ENCODE measurements at places on chromosomes 2 and 18.

GRCh38 chr2:61841286-61841685, 12.6 kb downstream of the FAM161A start:
- DNase-seq, result no peak

GRCh38 chr2:240925191-240925567, 19.0 kb downstream of the CROCC2 start:
- DNase-seq, result no peak

DNA sequence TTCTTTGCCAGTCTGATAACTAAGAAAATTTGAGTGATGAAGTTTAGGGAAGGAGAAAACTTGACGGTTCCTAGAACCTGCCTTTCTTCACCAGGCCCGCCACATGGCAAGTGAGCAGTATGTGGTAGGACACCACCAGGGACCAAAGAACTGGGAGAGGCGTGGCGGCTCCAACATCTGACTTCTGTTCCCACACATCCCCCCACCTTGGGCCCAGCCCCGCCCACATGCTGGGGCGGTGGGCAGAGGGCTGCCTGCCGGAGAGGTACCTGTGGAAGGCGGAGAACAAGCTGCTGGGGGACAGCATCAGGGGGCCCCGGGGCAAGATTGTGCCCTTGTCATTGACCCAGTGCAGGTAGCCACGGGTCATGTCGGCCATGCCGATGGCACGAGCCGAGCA, 75.0 kb downstream of the EMILIN2 start:
- DNase-seq, result no peak

GRCh38 chr2:197309691-197310231, 819 bp downstream of the ANKRD44 start:
- DNase-seq, result peak; percentile 12

- no peak for DNase-seq
Observed at GRCh38 chr2:105439141-105439540, 40.3 kb upstream of the FHL2 start.

- no peak for DNase-seq
Observed at GRCh38 chr2:109243526-109244303, 114.7 kb downstream of the SH3RF3 start.

- DNase-seq, result no peak
Observed at GRCh38 chr2:68248361-68248760, 4.0 kb downstream of the PPP3R1 start.

DNA sequence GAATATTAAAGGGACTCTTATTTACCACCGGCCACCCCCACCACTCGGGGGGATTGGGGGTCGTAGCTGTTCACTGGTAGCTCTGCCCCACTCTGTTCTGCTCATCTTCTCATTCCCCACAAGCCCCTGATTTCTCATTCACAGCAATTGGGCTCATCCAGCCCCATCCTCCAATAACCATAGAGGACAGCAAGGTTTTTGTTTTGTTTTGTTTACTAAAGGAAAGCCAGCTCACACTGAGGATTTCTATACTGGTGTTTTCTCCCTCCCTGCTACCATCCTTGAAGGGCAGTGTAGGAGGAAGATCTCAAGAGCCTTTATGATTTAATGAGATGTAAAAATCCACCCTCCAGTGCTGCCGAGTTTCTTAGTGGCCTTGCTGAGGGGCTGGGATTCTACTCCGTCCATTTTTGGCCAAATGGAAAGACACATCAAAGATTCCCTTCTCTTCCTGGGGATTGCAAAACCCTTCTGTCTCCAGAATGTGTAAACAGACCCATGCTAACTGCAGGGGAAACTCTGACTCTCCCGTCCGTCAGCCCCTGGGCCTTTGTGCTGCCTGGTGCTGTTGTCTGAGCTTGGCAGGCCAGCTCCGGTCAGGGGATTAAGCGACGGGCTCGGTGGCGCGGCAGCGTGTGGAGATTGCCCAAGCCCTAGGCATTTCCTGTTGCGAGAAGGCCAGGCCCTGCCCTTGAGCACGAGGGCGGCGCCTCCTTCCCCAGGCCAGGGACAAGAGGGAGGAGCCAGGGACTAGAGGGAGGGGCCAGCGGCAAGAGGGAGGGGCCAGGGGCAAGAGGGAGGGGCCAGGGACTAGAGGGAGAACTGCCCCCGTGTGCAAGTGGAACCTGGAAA, 165.0 kb downstream of the ANTXR1 start:
- peak; percentile 16 for DNase-seq

DNA sequence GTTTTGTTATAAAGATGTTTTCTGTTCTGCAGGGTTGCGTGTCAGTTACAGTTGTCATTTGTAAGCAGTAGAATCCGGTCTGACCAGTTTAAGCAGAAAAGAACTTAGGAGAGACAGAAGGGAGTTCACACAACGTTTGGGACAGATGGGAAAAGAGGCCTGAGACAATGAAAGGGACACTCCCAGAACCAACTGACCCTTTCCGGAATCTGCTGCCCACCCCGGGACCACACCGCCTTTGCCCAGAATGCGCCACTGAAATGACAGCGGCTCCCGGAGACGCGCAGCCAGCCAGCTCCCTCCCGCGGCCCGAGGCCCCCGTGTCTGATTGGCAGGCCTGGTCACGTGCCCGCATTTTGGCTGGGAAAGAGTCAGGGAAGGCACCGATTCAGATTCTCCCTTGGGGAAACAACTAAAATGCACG, 244.6 kb downstream of the BCL2 start:
- peak; percentile 61 for DNase-seq

DNA sequence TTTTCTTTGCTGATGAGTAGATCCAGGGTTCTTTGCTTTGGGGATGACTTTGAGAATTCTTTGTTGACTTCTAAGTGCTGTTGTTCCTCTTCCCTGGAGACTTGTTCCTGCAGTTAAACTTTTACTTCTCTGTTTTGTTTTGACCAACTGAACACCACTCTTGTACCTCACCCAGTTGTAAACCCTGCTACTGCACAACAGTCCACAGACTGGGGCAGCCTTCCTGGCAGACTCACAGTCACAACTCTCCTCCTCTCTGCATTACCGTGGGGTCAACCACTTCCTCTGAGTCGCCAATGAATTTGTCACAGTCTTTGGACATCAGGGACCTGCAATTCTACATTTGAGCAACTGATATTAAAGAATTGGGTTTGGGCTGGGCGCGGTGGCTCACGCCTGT, 3.8 kb upstream of the SLC8A1 start:
- DNase-seq, result no peak

GRCh38 chr18:53380063-53380639, 844.3 kb downstream of the MBD2 start:
- DNase-seq, result no peak

GRCh38 chr18:58865033-58865590, 435 bp downstream of the ZNF532 start:
- no peak for DNase-seq

DNA sequence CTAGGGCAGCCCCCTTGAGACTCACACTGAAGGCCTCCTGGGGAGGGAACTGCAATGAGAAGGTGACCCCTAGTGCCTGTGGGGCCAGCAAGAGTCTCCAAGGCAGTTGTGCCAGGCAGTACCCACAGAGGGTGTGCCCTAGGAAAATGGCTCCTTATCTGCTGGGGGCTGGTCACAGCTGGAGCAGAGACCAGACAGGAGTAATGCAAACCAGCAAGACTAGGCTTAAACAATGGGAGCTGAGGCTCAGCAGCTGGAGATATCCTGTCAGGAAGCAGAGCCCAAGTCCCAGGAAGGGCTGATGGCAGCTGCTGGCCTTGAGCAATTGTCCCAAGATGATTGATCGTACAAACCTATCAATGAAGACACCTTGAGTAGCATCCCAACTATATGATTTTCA, 26.8 kb upstream of the E2F6 start:
- no peak for DNase-seq

DNA sequence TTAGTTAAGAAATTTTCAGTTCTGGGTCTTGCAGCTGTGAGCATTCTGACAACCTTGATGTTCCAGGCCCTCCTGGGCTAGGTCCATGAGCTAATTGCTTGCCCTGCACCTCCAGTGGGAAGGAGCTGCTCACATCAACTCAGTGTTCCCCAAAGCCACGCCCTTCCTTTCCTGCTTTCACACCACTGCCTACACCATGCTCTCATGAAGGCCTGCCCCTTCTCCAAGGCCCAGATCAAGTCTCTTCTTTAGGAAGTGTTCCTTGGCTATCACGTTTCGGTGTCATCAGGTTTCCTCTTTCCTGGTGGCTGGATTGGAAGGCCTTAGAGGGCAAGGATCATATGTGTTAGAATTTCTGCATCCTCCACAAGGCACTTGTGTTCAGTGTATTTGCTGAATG, 18.8 kb downstream of the TMEM127 start:
- no peak for DNase-seq

GRCh38 chr18:76783786-76784484, 38.4 kb upstream of the ZNF236 start:
- DNase-seq, result no peak

DNA sequence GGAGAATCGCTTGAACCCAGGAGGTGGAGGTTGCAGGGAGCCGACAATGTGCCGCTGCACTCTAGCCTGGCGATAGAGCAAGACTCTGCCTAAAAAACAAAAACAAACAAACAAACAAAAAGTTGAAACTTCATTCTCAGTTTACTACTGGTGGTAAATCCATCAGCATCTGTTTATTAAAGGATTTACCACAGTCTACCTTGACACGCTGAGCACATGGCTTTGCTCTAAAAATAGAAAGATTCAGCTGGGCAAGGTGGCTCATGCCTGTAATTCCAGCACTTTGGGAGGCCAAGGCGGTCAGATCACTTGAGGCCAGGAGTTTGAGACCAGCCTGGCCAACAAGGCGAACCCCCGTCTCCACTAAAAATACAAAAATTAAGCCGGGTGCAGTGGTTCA, 201.3 kb downstream of the TGIF1 start:
- no peak for DNase-seq

DNA sequence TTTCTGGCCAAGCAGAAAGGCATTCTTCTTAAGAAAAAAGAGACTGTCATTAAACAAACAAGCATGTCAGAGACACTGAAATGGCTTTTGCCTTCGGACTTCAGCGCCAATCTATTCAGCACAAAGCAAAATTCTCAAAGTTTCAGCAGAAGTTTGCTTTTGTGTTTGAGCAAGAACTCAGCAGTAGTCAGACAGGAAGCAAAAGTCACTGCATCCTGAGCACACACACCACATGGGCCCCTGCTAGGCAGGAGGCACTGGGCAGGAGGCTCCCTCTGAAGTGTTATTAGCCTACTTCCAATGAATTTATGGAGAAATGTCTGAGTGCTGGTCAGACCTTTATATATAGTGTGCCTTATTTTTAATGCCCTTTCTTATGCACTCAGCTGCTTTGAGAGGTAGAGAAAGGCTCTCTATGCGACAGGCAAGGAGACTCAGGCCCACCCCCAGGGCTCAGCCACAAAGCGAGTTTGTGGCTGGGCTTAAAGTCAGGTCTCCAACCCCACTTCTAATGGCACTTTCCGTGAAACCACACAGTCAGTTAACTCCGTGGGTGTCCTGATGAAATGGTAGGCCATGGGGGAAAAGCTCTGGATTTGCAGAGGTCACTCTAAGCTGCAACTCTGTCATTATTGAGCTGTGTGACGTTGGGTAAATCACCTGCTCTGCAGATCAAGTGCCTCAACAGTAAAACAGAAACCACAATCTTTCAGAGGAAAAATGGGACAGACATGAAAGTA, 161.0 kb upstream of the TMEM200C start:
- DNase-seq, result no peak

DNA sequence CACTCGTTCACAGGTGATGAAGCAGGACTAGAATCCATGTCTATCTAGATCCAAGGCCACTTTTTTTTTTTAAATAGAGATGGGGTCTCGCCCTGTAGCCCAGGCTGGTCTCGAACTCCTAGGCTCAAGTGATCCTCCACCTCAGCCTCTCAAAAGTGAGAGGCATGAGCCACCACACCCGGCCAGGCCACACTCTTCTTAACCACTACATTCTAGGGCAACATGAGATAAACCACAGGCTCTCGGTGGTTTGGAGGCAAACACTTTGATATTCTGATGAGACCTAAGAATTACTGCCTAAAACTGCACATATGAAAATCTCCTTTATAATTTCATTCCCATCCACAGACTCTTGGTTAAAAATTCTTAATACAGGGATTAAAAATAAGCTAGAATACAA, 51.8 kb downstream of the USP34 start:
- DNase-seq, result no peak

GRCh38 chr2:191266201-191266600, 21.0 kb downstream of the MYO1B start:
- DNase-seq, result no peak

DNA sequence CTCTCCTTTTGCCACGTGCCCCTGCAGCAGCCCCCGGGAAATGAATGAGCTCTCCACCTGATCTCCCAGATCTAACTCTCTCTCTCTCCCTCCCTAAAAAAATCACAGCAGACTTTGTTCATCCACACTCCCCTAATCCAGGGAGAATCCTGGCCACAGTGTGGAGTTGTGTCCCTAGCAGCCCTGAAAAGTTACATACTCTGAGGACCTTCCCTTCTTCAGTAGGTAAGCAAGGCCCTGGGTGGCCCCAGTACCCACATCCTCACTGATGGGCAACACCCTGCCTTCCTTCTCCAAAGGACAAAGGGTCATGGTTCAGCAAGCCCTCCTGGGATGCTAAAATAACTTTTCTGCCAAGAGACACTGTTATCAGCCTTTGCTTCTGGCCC, 76.9 kb upstream of the GLI2 start:
- no peak for DNase-seq

GRCh38 chr2:207087046-207087902, 78.5 kb downstream of the KLF7 start:
- no peak for DNase-seq

DNA sequence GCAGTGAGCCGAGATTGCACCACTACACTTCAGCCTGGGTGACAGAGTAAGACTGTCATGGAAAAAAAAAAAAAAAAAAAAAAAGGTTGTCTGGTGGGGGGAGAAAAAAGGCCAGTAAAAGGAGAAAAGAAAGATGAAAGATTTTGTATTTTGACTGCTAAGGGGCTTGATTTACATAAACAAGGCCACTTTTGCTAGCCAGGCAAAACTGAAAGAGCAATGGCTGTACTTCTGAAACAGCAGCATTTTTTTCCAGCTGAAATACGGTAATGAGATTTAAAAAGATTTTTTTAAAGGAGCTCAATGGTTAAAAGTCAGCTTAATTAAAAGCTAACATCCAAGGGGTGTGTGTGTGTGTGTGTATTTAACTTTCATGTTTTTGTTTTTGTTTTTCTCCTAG, 11.3 kb upstream of the OXER1 start:
- no peak for DNase-seq

- no peak for DNase-seq
Observed at GRCh38 chr2:150020221-150020620, 432.6 kb upstream of the MMADHC start.

DNA sequence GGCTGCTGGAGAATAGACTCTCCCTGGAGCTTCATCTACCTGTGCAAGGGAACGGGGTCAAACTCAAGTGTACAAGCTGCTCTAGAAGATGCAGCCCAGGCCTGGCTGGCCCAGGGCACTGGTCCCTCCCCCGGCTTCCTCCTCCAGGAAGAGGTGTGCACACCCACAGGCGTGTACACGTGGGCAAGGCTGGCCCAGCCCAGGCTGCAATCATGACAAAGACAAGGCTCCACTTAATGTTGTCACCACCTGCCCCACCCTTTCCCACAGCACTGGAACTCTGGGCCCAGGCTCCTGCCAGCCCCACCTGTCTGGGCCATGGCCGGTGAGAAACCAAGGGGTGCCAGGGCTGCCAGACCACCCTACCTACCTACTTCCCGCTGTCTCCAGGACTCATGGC, 29.6 kb upstream of the ALPP start:
- no peak for DNase-seq

GRCh38 chr2:192735447-192735846, 540.7 kb upstream of the TMEFF2 start:
- no peak for DNase-seq

GRCh38 chr2:100242476-100242875, 79.8 kb downstream of the LONRF2 start:
- no peak for DNase-seq
